Left kidney (tissue), 8 donors: ENCODE measurements at places on chromosomes 2 and 18. TPM values are rescaled to one million over a fixed set of nuclear protein-coding genes. Genes with fewer than 3 reads are reported as not detected.

SCRN3 gene
- 36.7 TPM for polyA plus RNA-seq

EVA1A gene
- polyA plus RNA-seq = 12.9 TPM

IL1B gene
- polyA plus RNA-seq = 0.65 TPM

VAMP8 gene
- 89.3 TPM for polyA plus RNA-seq

DSG2 gene
- 55.9 TPM for polyA plus RNA-seq
